Fibroblast of skin of right quadriceps (primary cell): ENCODE measurements at places on chromosomes 1 and 21.

GRCh38 chr1:243725075-243725474 is 125.0 kb downstream of the AKT3 start:
- DNase-seq: no peak

GRCh38 chr1:211613951-211614350 is 35.0 kb upstream of the SLC30A1 start:
- no peak for DNase-seq

DNA sequence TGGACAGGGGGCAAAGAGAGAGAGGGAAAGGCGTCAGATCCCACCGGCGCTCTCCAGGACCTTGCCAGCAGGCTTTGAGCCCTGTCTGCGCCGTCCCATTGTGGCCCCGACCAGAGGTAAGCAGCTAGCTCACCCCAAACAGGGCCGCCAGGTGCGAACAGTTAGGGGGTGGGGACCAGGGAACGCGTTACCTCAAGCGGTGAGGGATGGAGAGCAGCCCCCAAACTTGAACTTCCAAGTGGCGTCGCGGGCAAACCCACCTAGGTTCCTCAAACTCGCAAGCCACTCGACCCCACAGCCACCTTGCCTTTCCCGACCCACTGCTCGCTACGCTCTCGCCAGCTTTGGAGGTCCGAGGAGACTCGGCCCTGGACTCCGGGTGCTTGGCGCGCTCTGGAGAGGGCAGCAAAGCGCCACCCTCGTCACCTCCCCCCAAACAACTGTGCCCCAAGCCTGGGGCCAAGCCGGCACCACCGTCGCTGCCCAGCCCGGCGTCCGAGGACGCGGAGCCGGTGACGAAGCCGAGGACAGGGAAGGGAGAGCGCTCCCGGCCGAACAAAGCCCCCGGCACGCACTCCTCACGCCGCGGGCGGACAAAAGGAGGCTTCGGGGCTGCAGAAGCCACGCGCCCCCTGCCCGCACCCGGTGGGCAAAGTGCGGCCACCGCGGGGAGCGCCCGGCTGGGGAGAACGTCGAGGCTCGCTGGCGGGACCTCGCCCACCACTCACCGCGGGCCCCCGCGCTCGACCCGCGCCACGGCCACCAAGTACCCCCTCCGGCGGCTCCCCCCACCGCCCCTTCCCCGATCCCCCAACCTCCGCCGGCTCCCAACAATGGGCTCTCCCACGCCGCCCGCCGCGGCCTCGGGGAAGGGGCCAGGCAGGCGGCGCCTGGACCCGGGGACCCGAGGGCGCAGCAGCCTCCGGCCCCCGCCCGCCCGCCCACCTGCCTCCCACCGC is 976 bp downstream of the SSBP3 start:
- no peak for DNase-seq

- peak; percentile 55 for DNase-seq
Measured at GRCh38 chr1:93668121-93668520, 13.5 kb downstream of the BCAR3 start.

DNA sequence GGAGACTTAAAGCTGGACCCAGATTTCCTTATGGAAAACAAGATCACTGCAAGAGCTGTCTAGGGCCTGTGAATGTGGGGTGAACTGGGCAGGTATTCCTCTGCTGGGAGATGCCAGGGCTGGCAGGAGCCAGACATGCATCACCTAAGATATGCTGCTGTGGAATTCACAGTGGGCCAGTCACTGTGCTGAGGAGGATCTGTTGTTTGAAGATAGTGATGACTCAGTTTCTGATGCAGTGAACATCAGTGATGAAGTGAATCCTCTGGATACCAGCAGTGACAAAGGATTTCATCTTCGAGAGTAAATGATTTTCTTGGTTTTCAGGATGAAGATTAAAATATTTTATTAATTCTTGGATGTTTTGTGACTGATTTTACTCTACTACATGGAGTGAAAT is 29.9 kb upstream of the CAMSAP2 start:
- DNase-seq: peak; percentile 16

DNA sequence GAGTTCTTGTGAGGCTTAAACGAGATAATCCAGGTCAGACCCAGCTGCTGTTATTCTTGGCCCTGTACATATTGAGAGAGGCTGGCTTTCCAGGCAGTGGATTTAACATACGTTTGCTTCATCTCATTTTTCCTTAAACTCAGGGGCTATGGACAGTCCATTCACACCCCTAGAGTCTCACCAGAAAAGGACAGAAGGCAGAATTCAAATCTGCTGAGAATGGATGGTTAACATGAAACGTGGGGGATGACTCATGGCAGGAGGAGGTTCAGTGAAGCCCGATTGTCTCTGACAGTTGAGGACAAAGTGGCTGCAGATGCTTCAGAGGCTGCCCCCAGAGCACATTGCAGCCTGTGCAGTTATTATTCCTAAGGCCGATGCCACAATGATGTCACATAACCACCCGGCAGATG is 39.5 kb downstream of the TGFB2 start:
- DNase-seq: peak; percentile 68

- DNase-seq: no peak
Measured at GRCh38 chr1:160207771-160208556, 2.8 kb downstream of the PEA15 start.

- no peak for DNase-seq
Measured at GRCh38 chr1:221839321-221839720, 97.4 kb upstream of the DUSP10 start.

DNA sequence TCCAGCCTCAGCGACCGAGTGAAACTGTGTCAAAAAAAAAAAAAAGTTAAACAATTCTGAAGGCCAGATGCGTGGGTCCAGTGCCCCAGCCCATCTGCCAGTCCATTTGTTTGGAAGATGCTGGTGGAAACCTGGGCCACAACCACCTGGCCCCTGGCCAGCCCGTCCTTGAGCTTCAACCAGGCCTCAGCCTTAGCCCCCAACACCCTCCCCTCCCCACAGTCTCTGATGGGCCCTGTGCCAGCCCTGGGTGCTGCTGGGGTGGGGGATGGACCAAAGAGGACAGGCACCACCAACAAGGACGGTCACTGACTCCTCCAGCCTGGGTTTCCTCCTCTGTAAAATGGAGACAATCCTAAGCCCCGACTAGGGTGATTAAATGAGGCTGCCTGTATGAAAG is 19.6 kb upstream of the PLEKHG5 start:
- no peak for DNase-seq

- DNase-seq: peak; percentile 79
Measured at GRCh38 chr1:32817815-32818786, 648 bp downstream of the S100PBP start.
